Bronchus fibroblast of lung (primary cell): ENCODE measurements at places on chromosomes 2 and 18. TPM values are rescaled to one million over a fixed set of nuclear protein-coding genes. Genes with fewer than 3 reads are reported as not detected.

LYPD6B gene
- under 0.01 TPM in 1 of 2 replicates, not detected in the other for total RNA-seq

STK36 gene
- total RNA-seq, result 11.4 and 14.1 TPM in 2 replicates

LHCGR gene
- total RNA-seq, result not detected in 2 replicates

REG3G gene
- not detected in 2 replicates for total RNA-seq

CTNNA2 gene
- total RNA-seq, result not detected in 2 replicates

CAVIN2 gene
- 28.5 and 31.9 TPM in 2 replicates for total RNA-seq

TXNL1 gene
- total RNA-seq, result 58.5 and 63.5 TPM in 2 replicates

EIF5B gene
- 9.6 and 14.3 TPM in 2 replicates for total RNA-seq

ADRA2B gene
- total RNA-seq, result not detected in 2 replicates

MAP2 gene
- 4.9 and 5.5 TPM in 2 replicates for total RNA-seq

GRB14 gene
- 0.17 TPM in 1 of 2 replicates, not detected in the other for total RNA-seq

THSD7B gene
- total RNA-seq, result not detected in 2 replicates

SESTD1 gene
- total RNA-seq, result 4.6 and 12.3 TPM in 2 replicates

CASP10 gene
- 1.3 and 1.5 TPM in 2 replicates for total RNA-seq

ZNF519 gene
- total RNA-seq, result 2.5 and 4.0 TPM in 2 replicates

SOCS6 gene
- 10.4 and 14.1 TPM in 2 replicates for total RNA-seq

COL3A1 gene
- 583 and 652 TPM in 2 replicates for total RNA-seq

UPP2 gene
- total RNA-seq, result not detected in 2 replicates

SLC9A4 gene
- total RNA-seq, result not detected in 2 replicates

EVA1A gene
- 28.4 and 28.7 TPM in 2 replicates for total RNA-seq
